ENCODE measurements at places on chromosomes 4 and X.

DNA sequence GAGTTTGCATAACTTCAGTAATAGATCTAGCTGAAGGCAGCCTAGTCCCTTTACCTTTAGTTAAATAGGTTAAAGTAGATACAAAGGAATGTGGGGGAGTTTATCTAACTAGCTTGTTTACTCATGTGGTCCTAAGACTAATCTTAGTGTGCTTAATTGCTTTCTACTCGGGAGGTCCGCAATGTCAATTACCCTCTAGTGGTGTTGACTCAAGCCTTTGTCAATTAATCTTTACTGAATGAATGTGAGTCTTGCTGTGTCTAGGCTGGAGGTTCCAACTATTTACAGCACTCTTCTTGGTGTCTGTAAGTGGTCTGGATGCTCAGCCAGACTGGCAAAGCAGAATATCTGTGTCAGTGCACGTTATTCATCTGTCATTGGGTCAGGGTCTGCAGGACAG lies 17.9 kb upstream of the YTHDC1 start:
- H3K36me3 ChIP-seq = peaks cover 12% of the 10 kb centered on the region
- H3K4me1 ChIP-seq = peaks cover 2% of the 10 kb centered on the region
- peaks cover 4% of the 10 kb centered on the region for H3K27me3 ChIP-seq
- no peak overlapping the region for H3K27ac ChIP-seq

GRCh38 chr4:21806991-21807390 lies 141.6 kb downstream of the KCNIP4 start:
- H3K27ac ChIP-seq = no peak overlapping the region
- no peaks in the 10 kb centered on the region for H3K27me3 ChIP-seq
- H3K36me3 ChIP-seq = peaks cover 18% of the 10 kb centered on the region
- DNase-seq = no peak
- peaks cover 2% of the 10 kb centered on the region for H3K4me1 ChIP-seq

GRCh38 chr4:53981567-53981966 lies 82.8 kb downstream of the CHIC2 start:
- H3K4me3 ChIP-seq = no peak overlapping the region
- H3K27ac ChIP-seq = no peak overlapping the region
- DNase-seq = no peak
- H3K27me3 ChIP-seq = no peaks in the 10 kb centered on the region

- peaks cover 14% of the 10 kb centered on the region for H3K36me3 ChIP-seq
- DNase-seq = no peak
- peaks cover 7% of the 10 kb centered on the region for H3K4me1 ChIP-seq
- H3K4me3 ChIP-seq = no peak overlapping the region
Observed at GRCh38 chr4:75126058-75126457, 193.1 kb downstream of the PARM1 start.

All from glutamatergic neuron (in vitro differentiated cells).